ENCODE measurements at places on chromosomes 11 and 22.

DNA sequence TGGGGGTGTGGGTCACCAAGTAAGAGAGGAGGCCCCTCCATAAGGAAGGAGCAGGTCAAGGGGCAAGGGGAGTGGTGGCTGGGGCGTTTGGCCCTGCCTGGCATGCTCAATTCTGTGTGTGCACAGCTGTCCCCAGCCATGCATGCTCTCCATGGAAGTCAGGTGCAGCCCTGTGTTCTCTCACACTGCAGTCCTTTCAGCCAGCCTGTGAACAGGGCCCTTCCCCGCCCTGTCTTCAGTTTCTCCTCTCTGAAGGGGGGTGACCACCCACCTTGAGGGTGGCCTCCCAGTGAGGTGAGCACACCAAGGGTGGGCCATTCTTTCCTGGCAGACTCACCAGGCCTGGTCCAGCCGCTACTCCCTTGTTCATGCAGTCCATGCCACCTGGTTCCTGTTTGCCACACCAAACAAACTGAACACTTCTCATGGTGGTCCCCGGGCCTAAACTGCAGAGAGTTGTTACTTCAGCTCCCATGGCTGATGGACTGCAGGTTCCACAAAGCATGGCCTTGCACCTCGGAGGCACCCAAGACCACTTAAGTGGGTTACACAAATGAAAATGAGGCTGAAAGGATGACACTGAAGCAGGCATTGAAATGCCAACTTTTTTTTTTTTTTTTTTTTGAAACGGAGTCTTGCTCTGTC, 1.7 kb upstream of the CHCHD10 start:
- DNase-seq = no peak

- DNase-seq = no peak
Observed at GRCh38 chr11:86177302-86177701, 67.3 kb upstream of the EED start.

GRCh38 chr11:60310407-60310998, 16.6 kb upstream of the MS4A6E start:
- no peak for DNase-seq

DNA sequence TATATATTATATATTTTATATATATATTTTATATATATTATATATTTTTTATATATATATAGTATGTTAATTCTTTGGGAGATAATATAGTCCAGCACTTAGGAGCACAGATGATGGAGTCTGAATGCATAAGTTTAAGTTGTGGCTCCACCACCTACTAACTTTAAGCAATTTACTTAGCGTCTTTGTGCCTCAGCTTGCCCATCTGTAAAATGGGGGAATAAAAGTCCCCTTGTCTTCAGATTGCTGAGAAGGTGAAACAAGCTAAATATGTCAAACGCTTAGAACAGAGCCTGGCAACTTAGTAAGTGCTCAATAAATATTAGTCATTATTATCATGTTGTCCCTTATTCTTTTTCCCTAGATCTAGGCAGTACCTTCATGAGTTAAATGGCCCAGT, 27.5 kb downstream of the DSCAML1 start:
- no peak for DNase-seq

GRCh38 chr11:123561431-123561800, 93.0 kb downstream of the SCN3B start:
- DNase-seq = no peak

DNA sequence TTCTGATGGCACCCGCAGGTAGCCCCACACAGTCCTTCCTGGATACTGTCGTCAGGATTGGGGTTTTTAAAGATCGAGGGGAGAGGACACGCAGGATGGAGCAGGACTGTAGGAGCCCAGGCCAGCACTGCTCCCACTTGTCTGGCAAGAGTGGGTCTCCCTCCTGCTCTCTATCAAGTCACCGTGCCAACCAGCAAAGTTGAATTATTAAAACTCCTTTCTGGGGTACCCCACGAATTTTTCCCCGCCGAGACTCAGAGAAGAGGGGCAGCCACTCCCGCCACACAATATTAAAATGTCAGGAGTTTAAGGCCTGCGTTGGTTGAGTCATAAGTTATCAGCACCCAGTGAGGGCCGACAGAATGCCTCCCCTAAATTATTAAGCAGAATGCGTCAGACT, 10.1 kb downstream of the LMO1 start:
- DNase-seq = no peak

DNA sequence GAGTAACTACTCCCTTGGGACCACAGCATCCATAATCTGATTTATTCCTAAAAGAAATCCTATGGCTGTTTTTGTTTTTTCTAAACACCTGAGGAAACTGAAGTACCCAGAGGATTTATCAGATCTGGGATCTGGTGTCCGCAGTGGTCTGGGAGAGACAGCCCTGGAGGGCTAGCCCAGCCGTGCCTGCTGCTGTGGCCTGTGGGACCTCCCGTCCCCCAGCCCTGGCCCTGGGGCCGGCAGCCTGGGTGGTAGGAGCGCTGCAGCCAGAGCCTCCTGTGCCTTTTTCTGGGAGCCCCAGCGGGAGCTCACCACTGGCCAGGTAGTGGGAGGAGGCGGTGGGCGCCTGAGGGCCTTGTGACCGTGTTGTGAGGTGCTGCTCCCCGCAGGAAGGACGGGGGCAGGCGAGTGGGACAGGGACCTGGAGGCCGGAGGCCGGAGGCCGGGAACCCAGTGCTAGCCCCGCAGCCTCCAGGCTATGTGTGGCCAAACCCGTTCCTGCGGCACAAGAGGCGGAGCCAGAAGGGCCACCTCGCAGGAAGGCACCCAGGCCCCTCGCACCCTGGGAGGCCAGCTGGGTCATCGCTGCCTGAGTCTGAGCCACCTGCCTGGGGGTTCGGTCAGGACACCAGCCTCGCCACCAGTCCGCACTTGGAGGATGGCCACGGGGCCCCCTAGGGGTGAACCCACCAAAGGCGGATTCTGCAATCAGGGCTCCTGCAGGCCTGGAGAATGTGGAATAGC, 18.2 kb upstream of the C11orf96 start:
- DNase-seq = no peak

DNA sequence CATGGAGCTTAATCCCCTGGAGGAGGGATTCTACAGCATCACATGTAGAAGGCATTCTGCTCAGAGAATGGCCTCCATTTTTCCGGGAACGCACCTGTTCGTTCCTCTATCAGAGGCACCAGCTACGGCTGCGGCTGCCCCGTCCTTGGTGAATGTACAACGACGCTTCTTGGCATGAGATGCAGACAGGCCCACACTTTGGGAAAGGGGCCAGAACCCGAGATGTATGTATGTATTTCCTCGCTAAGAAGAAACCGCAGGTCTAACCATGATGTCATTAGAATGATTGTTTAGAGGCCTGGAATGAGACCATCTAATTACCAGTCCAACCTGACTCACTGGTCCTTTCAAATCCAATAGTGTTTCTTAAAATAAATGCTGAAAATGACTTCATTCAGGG, 1293.4 kb downstream of the TBC1D22A start:
- DNase-seq = no peak

DNA sequence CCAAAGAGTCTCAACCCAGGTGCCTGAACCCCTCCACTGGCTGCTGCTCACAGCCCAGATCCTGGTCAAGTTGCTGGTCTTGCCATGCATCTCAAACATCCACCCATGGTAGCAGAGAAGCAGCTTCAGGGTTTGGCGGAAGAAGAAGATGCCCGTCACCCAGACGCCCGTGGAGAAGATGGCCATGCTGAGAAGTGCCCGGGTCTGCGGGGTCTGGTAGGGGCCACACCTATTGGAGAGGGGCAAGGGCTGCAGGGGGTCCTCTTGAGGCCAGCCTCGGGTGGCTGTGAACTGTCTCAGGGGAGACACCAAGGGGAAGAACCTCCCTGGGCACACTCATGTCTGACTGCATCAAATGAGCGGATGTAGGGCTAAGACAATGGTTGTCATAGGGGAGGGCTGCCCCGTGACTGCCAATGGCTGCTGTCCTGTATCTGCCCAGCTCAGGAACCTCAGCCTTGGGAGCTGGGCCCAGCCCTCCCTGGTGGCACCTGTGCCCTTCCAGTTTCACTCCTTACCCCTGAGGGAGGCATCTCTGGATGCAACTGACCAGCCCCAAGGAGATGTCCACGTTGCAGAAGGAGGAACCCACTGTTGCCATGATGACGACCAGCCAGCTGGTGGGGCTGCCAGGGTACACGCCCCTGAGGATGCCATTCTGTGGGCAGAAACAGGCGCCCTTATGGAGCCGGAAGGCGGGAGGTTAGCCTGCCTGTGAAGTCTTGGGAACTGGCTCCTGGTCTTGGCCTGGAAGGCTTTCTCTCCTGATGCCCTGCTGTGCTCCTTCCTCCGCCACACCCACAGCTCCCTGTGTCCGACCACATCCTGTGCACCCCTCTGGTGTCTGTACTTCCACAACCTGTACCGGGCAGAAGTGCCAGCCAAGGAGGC, 1.2 kb downstream of the CPT1B start:
- no peak for DNase-seq

GRCh38 chr11:10565493-10565892, 3.0 kb downstream of the LYVE1 start:
- no peak for DNase-seq

DNA sequence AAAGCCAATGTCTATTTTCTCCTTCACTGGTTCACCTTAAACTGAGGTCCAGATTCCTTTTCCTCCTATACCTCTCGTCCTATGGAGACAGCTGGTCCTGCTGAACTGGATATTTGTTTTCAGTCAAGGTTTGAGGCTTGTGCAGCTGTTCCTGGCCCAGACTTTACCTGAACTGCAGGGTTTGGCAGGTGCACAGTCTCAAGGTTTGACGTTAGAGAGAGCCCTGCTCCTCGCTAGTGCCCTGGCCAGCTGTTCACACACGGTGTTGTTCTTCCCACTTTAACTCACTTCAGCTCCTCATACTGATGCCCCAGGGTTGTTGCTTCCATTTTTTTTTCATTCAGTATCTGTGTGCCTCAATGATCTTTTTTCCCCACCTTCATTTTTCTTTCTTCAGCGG, 74.0 kb upstream of the TTC12 start:
- no peak for DNase-seq

DNA sequence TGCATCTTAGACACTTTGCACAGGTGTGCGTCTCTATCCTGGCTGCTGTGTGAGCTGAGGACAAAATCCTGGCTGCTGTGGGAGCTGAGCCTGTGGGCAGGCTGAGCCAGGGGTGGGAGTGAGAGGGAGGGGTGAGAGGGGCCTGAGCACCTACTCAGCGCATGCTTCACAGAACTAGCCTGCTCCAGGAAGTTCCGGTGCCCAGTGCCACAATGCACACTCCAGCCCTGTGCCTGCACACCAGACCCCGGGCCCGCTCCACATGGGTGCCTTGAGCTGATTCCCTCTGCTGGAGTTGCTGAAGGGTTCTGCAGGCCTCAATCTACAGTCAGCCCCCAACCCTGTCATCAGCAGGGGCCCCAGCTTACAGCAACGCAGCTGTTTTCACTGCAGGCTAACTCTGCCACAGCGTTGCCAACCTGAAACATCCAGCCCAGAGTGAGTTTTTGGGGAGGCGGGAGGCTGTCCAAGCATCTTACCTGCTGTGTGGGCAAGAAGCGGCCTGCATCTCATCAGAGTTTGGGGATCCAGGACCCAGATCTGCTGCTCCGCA, 1377.9 kb downstream of the TBC1D22A start:
- no peak for DNase-seq

DNA sequence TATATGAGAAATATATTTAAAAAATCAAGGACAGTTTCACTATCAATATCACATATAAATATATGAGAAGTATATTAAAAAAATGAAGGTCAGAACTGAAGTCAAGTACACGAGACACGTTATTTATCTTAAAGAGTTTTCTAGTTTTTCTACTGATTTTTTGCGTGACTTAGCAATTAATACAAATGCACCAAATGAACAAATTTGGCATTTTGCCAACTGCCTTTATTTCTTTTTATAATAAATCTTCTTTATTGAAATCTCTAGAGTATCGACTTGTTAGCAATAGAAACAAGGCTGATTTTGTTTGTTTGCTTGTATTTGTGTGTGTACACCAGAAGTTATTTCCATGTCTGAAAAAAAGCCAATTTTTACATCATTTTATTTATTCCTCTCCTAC, 1684.7 kb upstream of the RAG2 start:
- no peak for DNase-seq

GRCh38 chr11:60367009-60367408, 11.3 kb upstream of the MS4A7 start:
- no peak for DNase-seq

DNA sequence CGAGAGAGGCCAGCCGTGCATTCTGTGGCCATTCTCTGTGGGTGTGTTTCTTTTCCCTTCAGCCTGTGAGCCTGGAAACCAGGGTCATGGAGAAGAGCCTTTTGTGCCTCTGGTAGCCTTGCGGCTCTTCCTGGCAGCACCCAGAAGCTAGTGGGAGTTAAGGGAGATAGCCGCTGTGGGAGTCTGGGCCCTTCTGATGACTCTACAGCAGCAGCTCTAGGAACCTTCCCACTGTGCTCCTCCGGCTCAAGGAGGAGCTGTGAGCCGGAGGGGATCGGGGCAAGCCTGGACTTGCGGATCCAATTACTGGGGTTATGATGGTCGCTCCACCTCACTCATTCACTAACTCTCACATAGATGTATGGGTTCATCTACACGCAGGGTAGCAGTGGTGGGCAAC, 10.5 kb downstream of the GTPBP1 start:
- DNase-seq = no peak

DNA sequence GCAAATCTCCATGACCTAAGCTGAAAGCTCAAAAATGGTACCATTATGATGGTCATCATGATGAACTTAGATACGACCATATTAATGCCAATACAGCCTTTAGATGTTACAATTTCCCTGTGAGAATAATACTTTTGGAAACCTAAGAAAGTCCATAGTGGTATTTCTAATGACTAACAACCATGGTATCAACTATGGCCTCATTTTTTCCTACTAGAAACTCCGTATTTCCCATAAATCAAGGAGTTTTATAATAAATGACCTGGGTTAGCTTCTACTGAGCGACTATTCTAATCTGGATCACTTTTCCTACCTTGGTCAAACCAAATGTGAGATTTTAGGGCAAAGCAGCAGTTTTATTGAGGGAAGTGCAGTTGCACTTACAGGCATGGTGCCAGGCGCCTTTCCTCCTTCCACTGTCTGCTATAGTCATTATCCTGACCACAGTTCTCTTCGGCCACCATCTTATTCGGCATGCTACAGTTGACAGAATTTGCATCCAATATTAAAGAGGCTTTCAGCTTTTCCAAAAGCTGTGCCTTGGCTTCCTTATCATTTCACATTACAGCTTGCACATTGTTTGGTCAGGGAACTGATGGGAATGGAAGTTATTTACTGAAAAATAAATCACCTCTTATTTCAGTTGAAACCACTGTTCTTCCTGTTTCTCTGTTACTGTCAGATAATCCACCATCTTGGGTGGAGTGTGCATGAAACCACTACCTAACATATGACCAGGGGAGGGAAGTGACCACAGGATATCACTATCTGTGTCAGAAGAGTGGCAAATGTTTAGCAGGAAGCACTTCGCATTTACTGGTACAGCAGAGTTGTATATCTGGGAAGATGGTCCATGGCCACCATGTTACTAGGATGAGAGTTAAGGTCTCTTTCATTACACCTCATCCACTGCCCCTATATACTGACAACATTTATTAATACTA, 74.5 kb upstream of the PICALM start:
- no peak for DNase-seq

- no peak for DNase-seq
Observed at GRCh38 chr11:92687724-92688123, 281.7 kb upstream of the MTNR1B start.

DNA sequence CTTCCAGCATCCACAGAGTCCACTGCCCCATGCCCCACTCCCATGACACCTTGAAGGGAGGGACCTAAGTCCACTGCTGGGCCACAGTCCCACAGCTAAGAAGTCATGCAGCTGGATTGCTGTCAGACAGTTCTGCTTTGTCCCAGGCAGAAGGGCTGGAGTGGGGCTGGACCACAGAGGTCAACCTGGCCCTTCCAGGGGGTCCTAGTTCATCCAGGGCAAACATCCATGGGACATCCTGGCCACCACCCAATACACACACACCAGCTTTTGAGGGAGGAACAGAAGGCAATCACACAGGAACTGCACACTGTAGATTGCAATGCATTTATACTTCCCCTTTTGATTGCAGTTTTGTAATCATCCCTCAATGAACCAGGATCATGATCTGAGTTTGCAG, 11.3 kb upstream of the APOL4 start:
- DNase-seq = no peak

All from fibroblast of skin of left biceps (primary cell).